ENCODE measurements at places on chromosomes 12 and 14.

GRCh38 chr12:68078737-68079136, 80.8 kb downstream of the IFNG start:
- no peak for DNase-seq

DNA sequence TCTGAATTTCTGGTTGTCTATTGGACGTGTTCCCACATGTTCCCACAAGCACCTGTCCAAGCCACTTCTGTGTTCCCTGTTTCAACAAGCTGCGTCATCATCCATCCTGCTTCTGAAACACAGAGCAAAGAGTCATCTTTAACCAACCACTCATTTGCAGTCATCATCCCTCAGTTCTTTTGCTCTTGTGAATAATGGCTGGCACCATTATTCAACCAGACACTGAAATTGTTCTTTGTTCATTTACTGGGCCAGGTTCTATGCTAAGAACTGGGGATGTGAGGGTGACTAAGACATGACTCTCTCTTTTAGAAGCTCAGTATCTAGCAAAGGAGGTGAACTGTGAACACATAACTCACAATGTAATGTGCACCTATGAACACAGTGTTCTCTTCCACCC, 40.7 kb upstream of the ANO4 start:
- no peak for DNase-seq

DNA sequence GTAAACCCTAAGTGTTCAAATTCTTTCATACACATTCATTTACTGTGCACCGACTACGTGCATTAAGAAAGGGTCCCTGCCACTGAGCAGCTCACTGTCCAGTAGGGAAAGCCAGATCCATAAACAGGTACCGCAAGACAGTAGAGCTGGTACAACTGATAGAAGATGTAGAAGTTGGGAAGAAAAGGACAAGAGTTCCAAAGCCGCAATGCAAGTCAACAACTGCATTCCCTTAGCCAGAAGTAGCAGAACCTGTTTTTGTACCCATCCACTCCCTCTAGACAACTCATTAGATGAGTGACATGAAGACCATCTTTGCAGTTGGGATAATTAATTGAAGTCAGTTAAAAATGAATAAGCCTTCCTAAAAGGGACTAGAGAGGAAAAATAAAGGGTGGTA, 1.3 kb downstream of the SENP1 start:
- no peak for DNase-seq

- no peak for DNase-seq
Measured at GRCh38 chr12:6294156-6295093, 16.1 kb upstream of the PLEKHG6 start.

DNA sequence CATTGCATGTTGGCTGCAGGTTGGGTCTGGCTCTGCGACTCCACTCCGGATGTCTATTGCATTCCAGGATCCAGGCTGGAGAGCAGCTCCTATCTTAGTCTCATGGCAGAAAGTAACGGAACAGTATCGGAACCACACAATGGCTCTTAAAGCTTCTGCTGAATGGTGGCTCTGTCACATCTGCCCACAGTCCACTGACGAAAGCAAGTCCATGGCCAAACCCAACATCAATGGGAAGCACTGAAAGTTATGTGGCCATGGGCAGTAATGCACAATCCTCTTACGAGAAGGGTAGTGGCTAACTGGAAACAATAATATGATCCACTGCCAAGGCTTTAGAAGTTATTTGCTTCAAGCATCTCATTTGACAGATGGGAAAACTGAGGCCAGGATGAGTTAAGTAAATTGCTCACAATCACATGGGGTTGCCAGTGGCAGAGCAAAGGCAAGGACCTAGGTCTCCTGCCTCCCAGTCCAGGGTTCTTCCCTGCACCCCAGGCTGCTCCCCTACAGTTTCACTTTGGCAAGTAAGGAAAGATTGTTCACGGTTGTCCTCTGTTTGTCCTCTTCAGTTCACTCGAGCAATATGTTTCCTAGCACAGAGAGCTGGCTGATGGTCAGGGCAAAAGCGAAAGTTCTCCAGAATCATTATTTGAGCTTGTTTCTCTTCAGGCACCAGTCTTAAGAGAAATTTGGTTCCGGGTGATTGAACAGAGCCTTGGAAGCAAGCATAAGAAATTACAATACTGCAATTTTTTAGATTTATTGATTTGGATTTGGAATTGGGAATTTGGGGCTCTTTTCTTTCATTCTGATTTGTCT, 54.2 kb downstream of the CKAP4 start:
- DNase-seq = no peak

- DNase-seq = no peak
Measured at GRCh38 chr12:102992297-102992696, 34.8 kb downstream of the ASCL1 start.

DNA sequence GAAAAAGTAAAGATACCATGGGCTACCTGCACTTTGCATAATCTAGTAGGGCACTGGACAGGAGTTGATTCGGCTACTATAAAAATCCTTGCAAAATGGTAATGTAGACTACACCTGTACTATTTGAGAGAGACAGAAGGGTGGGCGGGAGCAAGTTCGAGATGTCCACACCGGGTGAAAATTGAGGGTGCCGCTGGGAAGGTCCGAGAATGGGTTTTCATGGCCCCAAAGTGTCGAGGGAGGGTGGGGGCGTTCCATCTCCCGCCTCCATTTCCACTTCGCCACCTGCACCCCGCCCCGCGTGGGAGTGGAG, 648 bp downstream of the SNX6 start:
- no peak for DNase-seq

- no peak for DNase-seq
Measured at GRCh38 chr12:48300774-48301173, 49.9 kb downstream of the ZNF641 start.

GRCh38 chr12:11666131-11667050, 16.9 kb downstream of the ETV6 start:
- DNase-seq = no peak

- DNase-seq = no peak
Measured at GRCh38 chr12:11969437-11970154, 101.1 kb upstream of the BCL2L14 start.

DNA sequence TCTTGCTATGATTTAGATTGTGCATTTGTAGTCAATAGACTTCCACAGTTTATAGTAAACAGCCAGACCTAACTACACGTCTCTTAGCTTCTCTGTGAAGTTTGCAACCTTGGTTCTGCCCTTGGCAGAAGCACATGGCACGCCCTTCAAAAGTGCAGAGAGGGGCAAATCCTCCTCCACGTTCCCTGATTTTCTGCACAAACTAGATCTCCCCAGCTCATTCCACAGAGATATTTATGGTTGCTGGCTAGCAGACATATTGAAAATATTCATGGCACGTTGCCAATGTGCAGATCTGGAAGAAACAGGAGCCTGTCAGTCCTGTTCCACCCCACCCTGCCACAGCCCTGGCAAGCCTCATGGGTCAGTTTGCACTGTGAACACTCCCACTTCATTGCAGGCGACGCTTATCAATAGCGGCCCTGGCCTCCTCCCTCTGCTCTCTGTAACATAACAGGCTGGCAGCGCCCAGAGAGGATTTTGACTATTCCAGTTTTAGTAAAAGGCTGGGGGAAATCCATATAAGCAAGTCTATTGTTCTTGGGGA, 6.5 kb upstream of the LGALS3 start:
- DNase-seq = no peak

- DNase-seq = no peak
Measured at GRCh38 chr14:89420502-89420901, 3.5 kb upstream of the FOXN3 start.

DNA sequence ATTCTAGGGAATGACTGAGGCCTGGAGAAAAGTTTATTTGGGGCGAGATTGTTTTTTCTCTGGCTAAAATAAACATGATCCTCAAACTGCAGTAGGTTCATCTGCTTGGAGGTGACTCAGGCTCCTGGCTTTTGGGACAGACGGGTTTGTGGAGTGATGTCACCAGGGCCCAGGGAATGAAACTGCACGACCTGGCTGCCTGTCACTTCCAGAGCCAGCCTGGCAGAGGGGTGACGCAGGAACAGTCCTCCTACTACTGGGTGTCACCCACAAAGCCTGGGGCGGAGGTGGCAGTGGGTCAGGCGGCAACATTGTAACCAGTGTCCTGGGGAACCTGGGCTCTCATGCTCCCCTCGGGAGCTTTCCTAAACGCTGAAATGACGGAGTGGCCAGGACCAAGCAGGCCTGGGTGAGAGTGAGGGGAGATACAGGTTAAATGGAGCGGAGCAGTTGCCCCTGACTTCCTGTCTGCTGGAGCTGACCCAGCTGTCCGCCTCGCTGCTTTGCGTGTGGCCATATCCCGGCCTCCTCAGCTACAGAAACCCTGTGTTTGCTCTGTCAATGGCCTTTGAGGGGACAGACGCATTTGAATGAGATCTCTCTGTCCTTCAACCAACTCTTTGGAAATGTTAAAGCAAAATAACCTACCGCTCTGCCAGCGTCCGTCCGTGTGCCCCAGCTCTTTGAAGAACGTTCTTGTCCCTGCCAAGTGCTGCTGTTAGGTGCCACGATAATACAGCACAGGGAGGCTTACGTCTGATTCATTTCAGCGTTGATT, 6.5 kb downstream of the HIP1R start:
- no peak for DNase-seq

GRCh38 chr14:66610154-66610563, 102.2 kb downstream of the GPHN start:
- no peak for DNase-seq

- DNase-seq = no peak
Measured at GRCh38 chr14:25102788-25103187, 52.8 kb upstream of the STXBP6 start.
